Activated naive CD4-positive, alpha-beta T cell treated with anti-CD3 and anti-CD28 coated beads, Interleukin-2, amount 50 U/mL, for 72 hours (primary cell): ENCODE measurements at places on chromosomes 4 and X. TPM values are rescaled to one million over a fixed set of nuclear protein-coding genes. Genes with fewer than 3 reads are reported as not detected.

DNA sequence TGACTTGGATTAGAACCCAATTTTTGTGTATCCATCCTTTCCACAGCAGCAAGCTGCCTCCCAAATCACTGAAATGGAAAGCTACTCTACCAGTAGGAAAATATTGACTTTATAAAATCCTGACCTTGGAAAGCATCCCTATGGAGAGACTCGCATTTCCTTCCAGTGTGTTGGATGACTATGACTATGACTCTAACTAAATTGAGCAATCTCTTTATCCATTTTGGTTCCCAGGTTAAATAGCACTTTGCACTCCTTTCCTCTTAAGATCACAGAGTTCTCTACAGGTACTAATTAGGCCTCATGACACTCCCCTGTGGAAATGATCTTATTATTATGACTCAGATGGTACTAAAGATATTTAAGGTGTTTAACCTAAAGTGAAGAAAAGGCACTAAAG is 431.8 kb downstream of the PPARGC1A start:
- DNase-seq = no peak

The GPR78 gene
- 0.16 TPM for total RNA-seq

The SMIM10 gene
- 0.39 TPM for total RNA-seq

The RAB9B gene
- 0.95 TPM for total RNA-seq

DNA sequence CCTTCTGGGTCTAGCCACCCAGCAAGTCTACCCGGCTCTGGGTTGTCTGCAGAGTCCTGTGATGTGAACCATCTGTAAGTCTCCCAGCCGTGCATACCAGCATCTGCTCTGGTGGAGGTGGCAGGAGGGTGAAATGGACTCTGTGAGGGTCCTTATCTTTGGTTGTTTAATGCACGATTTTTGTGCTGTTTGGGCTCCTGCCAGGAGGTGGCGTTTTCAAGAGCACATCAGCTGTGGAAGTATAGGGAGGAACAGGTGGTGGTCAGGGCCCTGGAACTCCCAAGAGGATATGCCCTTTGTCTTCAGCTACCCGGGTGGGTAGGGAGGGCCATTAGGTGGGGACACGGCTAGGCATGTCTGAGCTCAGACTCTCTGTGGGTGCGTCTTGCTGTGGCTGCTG is 66.5 kb upstream of the ZFP42 start:
- no peak for DNase-seq
